Stimulated activated CD8-positive, alpha-beta memory T cell treated with anti-CD3 and anti-CD28 coated beads, Interleukin-15, amount 100 ng/mL, for 4 hours (primary cell): ENCODE measurements at places on chromosomes 1 and 21.

DNA sequence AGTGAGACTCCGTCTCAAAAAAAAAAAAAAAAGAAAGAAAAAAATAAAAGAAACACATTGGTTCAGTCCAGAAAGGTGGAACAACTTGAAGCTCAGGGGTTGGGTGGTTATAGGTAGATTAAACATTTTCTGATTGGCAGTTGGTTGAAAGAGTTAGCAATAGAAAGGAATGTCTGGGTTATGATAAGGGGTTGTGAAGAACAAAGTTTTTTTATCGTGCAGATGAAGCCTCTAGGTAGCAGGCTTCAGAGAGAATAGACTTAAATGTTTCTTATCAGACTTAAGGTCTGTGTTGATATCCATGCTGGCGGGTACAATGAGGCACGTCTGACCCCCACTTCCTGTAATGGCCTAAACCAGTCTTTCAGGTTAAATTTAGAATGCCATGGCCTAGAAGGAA, 45.0 kb upstream of the PDE9A start:
- no peak for DNase-seq

DNA sequence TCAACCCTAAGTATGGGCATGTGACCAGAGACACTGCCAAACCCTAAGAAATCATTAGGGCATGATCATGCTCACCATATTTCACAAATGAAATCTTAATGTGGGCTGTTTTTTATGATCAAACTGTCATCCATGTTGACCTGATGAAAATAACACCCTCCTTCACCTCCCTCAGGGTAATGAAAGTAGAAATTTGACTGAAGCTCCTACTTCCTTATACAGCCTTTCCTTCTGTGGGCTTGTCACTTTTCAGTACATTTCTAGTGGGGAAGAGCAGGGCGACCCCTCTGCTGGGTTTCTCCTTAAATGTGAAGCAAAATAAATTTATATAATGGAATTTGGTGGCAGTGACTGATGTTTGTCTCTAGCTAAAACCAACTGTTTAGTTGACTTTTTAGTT, 25.9 kb downstream of the IVNS1ABP start:
- no peak for DNase-seq

DNA sequence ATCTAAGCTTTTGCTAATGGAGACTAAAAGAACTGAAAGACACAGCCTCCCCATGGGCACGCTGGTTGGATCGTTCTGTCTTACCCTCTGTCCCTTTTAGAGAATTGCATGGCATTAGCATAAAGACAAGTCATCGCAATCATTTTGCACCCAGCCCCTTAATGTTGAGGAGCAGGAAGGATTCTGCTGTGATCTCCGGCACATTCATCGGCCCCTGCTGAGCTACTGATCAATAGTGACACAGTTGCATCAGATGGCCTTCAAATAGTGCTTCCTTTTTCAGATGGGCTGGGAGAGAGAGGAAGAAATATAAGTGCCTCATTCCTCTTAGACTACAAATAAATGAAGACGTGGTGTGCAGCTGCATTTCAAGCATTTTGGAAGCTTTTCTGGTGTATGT, 75.4 kb downstream of the NOS1AP start:
- no peak for DNase-seq

DNA sequence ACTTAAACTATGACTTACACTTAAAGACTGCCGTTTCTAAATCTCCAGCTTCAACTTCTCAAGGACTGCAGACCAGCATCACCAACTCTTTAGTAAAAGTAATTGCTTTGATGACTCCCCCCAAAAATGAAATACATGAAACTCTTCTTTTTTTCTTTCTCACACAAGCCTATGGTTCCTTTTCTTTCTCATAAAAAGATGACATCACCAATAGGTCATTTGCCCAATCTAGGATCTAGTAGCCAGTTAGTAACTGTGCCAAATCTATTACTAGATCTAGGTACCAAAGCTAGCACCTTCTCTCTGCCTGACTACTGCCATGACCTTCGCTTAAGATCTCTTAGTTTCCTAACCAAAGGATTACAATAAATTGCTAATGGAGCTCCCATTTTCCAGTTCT, 1266.0 kb upstream of the ADGRL4 start:
- no peak for DNase-seq

DNA sequence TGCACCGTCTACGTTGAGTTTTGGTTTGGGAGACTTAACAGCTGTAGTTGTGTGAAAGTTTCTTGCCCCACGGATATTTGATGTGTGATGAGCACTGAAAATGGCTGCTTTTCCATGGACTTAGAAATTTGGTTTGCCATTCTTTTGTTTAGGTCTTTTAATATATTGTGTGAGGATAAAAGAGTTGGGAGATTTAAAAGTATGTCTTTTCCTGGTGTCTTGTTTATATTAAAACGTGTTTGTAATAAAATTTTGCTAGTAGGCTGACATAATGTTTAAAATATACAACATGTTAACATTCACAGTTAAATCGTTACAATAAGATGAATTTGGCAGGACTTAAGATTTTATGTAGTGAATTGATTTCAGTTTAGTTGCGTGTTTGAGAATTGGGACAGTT, 106.9 kb downstream of the DYRK1A start:
- no peak for DNase-seq

GRCh38 chr1:30335997-30336390, 387.4 kb downstream of the MATN1 start:
- no peak for DNase-seq

DNA sequence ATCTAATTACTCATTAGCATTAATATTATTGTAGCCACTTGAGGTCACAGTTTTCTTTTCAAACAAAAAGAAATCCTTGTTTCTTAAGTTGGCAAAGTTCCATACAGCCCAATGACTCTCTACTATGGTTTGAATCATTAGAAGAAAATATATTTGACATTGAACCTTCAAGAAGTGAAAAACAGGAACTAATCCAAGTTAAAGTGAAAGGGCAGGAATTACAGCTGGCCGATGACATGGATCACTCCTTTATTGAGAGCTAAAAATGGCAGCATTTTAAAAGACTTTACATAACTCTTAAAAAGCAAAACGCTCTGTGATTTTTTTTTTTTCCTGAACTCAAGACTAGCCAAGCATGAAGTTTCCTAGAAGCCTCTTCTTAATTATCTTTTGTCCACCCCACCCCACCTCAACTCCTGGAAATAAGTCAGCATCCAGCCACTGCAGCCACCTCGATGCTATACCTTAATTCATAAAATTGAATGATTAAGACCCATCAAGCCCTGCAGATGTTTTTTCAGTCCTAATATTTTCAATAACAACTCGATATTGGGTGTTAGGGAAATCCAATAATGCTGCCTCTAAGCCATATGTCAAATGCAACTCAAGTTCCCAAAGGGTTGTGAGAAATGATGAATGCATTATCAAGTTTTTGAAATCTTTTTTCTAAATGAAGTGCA, 323.1 kb downstream of the HHIPL2 start:
- DNase-seq: no peak

DNA sequence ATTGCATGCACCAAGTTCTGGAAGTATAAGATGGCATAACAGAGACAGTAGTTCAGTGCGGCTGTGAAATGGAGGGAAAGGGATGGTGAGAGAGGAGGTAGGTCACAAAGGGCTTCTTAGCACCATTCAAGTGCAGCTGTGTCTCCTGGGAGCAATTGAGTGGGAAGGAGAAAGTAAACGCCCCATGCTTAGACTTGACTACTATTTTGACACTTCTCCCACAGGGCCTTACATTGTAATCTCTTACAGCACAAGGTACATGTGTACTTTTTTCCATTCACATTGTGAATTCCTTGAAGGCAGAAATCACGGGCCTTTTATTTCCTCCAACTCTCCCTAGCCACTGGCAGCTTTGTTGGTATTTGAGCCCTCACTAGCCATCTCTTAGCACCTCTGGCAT, 239.6 kb upstream of the FOXD3 start:
- no peak for DNase-seq

DNA sequence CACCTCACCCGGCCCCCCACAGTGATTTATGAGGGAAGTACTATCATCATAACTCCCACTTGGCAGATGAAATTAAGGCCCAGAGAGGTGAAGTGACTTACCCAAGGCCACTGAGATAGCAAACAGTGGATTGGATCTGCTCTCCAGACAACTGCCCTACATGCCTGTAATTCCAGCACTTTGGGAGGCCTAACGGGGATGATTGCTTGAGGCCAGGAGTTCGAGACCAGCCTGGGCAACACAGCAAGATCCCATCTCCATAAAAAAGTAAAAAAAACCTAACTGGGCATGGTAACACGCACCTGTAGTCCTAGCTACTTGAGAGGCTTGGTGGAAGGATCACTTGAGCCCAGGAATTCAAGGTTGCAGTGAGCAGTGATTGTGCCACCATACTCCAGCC, 14.2 kb upstream of the RNF19B start:
- DNase-seq: no peak

GRCh38 chr1:226107471-226108460, 45.2 kb downstream of the H3-3A start:
- DNase-seq: no peak

- no peak for DNase-seq
Observed at GRCh38 chr1:178168536-178168935, 74.6 kb downstream of the RASAL2 start.

DNA sequence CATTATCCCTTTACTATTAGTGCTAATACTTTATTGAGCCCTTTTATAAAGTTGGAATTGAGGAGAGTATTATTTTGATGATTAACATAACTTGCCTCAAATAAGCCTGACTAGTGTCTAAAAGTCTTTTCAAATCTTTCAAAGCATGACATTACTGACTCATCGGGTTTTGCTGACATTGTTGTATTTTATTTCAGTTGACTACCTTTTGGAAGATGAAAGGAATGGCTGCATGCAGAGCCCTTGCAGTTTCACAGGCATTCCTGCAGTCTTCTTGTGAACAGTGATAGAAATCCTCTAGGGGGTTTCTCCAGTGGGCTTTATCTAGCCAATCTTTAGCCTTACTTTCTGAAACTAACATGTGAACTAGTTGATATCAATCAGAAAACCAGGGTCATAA, 43.0 kb upstream of the TMEM61 start:
- DNase-seq: no peak

DNA sequence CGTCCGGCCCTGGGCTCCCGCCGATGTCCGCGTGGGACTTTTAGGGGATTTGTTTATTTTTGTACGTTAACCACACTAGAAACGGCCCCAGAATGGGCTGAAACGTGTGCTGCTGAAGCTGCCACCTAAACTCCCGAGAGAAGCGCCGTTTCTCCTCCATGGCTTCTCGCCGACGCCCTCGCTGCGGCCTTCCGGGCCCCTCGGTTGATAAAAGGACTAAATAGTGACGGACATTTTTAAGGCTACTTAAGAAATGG, 678 bp upstream of the PTTG1IP start:
- no peak for DNase-seq
